ENCODE measurements at places on chromosomes 11 and 22. TPM values are rescaled to one million over a fixed set of nuclear protein-coding genes. Genes with fewer than 3 reads are reported as not detected.

DNA sequence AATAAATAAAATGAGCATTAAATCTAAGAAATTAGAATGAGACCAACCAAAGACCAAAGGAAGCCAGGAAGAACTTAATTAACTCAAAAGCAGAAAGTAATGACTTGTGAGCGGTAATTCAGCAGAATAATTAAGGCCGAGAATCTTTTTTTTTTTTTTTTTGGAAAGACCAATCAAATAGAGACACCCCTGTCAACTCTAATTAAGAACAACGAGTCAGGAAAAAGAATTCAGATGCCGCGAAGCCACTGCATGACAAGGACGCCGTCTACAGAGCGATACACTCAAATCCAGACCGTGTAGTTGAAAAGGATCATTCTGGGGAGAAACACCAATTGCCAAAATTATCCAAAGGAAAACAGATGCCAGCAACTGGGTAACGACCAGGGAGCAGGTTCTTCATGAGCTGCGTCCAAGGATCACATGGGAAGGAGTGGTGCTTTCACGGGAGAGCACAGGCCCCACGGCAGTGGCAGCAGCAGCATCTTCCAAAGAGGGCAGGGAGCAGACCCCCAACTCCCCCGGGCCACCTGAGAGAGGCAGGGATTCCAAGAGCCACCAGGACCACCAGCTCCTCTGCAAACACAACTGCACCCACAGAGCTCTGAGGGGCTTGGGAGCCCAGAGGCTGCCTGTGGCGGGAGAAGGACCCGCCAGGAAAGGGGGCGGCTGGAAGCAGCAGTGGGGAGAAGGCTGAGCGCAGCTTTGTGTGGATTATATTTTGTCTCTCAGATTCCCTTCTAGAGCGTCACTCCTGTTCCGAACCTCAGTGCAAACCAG lies 469.8 kb downstream of the BRD1 start:
- no peak for DNase-seq

DNA sequence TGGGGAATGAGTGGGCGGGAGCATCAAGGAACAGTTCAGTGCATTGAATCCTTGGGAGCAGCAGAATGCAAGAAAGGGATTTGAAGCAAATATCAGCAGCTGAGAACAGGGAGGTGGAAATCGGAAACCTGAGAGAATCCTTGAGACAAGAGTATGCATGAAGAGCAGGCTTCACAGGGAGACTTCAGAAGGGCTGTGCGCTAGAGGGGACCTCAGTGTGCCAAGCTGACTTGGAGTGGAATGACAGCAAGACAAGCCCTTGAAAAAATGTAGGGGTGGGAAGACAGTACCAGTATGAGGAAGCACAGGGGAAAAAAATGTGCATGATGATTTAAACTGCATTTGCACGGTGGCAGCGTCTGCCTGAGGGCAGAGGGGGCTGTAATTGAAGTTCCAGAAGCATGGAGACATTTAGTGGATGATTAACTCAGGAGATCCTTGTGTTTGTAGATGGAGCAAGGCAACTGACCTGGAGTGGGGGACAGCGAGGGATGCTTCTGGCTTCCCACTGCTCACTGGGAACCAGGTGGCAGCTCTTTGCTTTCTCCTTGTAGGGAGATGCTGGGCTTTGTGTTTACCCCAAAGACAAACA lies 204.9 kb upstream of the PLET1 start:
- DNase-seq, result no peak

DNA sequence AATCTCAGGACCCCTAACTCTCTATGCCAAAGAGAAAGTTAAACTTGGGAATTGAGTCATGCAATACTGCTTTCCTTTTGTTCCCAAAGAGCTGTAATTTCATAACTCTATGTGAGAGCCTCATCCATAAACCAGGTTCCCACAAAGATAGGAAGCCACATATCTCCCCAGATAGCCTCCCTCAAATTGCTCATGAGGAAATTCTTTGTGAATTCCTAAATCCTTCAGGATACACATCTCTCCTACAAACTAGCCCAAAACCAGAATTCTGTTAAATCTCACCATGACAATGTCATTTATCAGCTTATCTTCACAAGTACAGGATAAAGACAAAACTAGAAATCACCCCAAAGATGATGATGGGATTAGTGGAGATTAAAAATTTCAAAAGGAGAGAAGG lies 4.7 kb upstream of the NXPE2 start:
- no peak for DNase-seq

- no peak for DNase-seq
Measured at GRCh38 chr11:47854667-47855066, 6.5 kb upstream of the NUP160 start.

DNA sequence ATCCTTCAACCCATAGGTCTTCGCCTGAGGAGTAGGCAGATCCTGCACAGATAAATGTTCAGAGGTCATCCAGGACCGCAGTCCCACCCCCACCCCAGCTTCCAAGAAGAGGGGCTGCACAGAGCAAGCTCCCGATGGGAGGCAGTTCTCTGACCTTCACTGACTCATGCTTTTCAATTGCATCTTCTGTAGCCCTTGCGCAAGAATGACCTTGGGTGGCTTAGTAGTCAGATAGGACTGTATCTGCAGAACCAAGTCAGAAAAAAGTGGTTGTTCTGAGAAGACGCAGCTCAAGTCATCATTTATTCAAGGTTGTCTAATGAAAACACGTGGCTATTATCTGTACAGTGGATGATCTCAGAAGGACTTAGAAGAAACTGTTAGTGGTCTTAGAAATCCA lies 16.4 kb upstream of the GRAMD1B start:
- no peak for DNase-seq

DNA sequence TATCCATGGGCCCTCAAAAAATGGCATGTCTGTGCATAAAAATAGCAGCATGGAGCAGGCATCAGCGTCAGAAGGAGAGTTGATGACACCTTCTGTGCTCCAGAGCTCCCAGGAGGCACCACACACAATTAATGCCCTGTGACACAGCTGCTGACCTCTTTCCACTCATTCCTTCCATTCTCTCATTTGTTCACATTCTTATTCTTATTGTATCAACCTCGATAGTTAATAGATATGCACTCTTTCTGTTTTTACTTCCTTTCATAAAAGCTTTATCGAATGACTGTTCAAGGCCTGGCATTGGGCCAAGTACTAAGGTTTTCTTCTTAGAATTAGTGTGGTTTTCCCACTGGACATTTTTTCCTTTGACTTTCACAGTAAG lies 266.0 kb upstream of the MTNR1B start:
- no peak for DNase-seq

DNA sequence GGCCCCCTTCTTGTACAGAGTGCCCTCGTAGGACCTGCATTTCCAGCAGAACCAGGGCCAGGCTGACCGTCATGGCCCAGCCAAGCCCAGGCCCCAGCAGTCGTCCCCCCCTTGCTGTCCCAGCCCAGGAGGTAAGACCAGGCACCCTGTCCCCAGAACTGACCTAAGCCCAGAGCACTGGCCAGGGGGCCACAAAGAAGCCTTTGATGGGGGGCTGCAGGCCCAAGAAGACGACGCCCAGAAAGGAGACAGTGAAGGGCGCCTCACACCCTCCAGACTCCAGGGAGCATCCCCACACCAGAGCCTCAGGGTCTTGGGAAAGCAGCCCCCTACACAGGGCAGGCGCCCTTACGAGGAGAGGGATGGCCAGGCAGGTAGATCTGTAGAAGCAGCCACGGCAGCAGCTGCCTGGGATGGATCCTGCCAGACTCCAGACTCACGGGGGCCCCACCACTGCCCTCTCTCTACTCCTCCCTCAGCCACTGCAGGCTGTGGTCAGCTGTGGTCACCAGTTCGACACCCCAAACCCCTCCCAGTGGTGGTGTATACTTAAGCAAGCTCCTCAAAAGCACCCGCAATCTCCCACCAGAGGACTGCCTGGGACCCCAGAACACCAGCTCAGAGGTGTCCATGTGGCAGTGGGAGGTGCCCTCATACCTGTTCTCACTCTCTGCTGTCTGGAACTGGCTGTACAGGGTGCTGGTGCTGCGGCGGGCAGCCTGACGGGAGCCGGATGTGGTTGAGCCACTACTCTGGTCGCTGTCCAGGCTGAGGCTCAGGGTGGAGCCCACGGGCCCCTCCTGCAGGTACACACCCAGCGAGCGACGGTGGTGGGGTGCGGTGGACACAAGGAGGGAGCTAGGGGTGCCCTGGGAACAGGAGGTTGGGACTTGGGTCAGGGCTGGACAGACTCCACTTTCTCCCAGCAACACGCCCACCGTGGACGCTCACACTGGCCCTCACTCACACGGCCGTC lies 27.0 kb downstream of the SBF1 start:
- DNase-seq, result no peak

GRCh38 chr22:36422287-36423014 lies 34.7 kb upstream of the MYH9 start:
- DNase-seq, result no peak

DNA sequence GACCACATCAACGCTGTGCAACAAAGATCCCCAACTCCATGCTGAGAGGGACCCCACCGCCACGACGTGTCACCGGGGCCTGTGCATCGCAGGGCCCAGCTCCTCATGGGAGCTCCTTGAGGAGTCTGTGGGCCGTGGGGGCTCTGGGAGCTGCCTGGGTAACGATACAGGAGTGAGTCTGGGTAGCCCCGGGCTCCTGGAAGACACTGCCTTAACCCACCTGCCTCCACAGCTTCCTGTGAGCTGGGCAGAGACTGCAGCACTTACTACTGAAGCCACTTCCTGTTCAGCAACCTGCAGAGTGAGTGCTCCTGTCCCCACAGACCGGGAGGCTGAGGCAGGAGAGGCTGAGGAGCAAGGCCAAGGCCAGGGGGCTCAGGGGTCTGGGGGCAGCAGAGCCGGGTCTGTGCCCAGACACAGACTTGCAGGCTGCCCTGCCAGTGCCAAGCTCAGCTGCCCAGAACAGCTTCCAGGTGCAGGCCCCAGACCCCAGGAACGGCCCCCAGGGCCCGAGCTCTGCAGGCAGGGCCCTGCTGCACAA lies 226.7 kb downstream of the BRD1 start:
- no peak for DNase-seq

DNA sequence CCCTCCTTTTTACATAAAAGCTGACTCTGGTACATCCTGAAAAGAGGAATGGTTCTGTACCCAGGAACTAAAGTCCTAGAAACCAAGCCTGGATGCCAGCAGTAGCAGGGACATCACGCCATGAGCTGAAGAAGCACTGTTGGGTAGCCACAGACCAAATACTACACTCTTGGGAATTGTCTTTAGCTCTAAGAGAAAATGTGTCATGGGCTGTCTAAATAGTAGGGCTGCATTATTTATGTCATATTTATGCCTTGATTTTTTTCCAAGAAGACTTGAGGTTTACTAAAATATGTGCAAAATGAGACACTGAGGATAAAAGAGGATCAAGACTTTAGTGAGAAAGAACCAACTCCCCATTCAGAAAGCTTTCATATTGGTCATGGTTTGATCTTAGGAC lies 213.6 kb downstream of the RAB38 start:
- DNase-seq, result no peak

DNA sequence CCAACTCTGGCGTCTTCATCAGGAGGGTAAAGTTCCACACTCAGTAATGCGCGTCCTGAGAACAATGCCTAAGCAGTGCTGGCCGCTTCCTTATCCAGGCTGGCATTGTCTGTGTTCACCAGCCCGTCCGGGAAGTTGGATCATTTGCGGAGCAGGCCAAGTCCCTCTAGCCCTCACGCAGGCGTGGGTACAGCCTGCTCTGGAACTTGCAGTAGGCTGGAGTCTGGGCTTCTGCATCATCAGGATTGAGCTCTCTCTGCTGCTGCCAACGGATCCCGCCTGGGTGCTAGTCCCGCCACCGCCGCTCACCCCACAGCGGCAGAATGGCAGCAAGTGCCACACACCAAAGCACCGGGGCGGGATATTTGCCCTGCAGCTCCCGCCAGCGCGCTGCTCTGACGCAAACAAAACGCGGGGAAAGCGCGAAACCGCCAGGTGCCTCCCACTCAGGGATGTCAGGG lies 29.0 kb downstream of the GLYATL1 start:
- DNase-seq, result no peak

- no peak for DNase-seq
Measured at GRCh38 chr22:40583053-40583741, 53.3 kb downstream of the MRTFA start.

GRCh38 chr11:10350334-10350733 lies 45.5 kb downstream of the ADM start:
- DNase-seq, result no peak

GRCh38 chr22:46537946-46538813 lies 760 bp upstream of the CELSR1 start:
- DNase-seq, result no peak

DNA sequence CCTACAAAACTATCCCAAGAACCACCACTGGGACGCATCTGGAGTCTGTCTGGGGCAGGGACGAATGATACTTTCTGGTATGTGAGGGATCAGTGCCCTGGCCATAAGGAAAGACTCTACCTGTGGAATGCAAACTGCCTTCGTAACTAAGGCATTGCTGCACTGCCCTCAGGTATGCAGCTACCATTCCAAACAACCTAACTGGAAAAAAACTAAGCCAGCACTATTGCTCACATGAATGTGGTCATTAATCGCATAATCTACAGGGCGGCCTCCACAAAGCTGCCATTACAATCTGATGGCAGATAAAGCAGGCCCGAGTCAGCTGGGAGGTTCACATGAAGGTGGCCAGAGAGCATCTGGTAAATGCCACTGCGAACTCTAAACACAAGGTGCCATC lies 3.9 kb downstream of the PACSIN2 start:
- DNase-seq, result no peak

DNA sequence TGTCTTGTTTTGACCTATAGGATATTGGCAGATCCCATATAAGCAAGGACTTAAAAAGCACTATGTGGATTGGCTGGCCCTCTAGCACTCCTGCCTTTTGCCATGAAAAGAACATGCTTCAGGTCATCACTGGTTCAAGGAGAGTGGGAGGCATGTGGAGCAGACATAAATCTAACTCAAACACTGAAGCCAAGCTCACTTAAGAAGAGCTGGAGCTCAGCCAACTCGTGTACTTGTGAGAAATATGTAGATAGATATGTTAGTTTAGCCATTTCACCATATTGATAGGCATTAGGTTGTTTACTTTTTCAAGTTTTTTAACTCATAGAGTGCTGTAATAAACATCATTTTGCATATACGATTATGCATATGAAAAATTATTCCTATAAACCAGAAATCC lies 19.9 kb upstream of the BBOX1 start:
- no peak for DNase-seq

The GRIK4 gene
- total RNA-seq, result 0.06 TPM

The UVRAG gene
- total RNA-seq, result 44.7 TPM

The JAML gene
- total RNA-seq, result not detected

The ACAD8 gene
- total RNA-seq, result 21.4 TPM

The CEND1 gene
- 0.58 TPM for total RNA-seq

The COPB1 gene
- total RNA-seq, result 162 TPM

The MMP8 gene
- not detected for total RNA-seq

The SCUBE2 gene
- 0.76 TPM for total RNA-seq

The SYT12 gene
- total RNA-seq, result 0.18 TPM

The GAB4 gene
- total RNA-seq, result not detected

The SLC35E4 gene
- total RNA-seq, result 23.0 TPM

The CRYBA4 gene
- total RNA-seq, result not detected
